SJSA1 (cell line): ENCODE measurements at places on chromosomes 7 and 10. TPM values are rescaled to one million over a fixed set of nuclear protein-coding genes. Genes with fewer than 3 reads are reported as not detected.

GRCh38 chr7:4428526-4428925 is 253.6 kb upstream of the FOXK1 start:
- DNase-seq: no peak

GRCh38 chr10:3625959-3626751 is 158.9 kb downstream of the KLF6 start:
- peak; percentile 74 for DNase-seq

DNA sequence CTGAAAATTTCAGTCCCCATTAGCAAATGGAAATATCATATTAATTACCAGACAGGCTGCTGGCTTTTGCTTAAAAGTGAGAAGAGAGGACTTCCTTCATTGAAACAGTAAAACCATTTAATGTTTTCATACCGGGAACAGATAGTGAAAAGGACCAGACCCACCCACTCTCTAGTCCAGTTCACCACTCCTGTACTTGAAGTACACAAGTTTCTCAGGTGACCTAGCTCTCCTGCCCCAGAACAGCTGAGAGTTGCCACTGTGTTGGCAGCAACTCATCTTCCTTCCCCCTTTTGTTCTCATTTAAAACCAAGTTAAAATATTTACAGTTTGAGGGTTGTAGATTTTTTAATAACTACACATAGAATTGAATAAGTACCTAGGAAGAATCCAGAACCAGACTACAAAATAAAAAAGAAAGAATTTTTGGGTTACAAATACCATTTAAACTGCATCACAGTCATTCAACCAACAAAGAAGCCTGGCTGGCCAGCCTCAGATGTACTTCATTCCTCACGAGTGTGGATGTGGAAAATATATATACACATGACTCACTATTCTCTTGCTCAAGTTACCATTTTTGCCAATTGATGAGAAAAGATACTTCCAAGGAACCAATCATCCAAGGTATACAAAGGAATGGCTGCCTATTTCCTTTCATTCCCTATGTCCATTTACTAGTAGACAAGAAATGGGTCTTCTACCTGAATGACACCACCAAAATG is 68.1 kb downstream of the VPS41 start:
- peak; percentile 42 for DNase-seq

- no peak for DNase-seq
Measured at GRCh38 chr7:44769776-44770294, 21.2 kb downstream of the ZMIZ2 start.

GRCh38 chr10:25047591-25048301 is 31.3 kb downstream of the THNSL1 start:
- DNase-seq: no peak

The DIP2C gene
- 14.0 and 17.5 TPM in 2 replicates for total RNA-seq

- no peak for DNase-seq
Measured at GRCh38 chr7:150465414-150465813, 15.0 kb downstream of the GIMAP8 start.

The PNLIPRP2 gene
- not detected in 2 replicates for total RNA-seq

The HOGA1 gene
- total RNA-seq: 0.21 TPM in 1 of 2 replicates, not detected in the other

DNA sequence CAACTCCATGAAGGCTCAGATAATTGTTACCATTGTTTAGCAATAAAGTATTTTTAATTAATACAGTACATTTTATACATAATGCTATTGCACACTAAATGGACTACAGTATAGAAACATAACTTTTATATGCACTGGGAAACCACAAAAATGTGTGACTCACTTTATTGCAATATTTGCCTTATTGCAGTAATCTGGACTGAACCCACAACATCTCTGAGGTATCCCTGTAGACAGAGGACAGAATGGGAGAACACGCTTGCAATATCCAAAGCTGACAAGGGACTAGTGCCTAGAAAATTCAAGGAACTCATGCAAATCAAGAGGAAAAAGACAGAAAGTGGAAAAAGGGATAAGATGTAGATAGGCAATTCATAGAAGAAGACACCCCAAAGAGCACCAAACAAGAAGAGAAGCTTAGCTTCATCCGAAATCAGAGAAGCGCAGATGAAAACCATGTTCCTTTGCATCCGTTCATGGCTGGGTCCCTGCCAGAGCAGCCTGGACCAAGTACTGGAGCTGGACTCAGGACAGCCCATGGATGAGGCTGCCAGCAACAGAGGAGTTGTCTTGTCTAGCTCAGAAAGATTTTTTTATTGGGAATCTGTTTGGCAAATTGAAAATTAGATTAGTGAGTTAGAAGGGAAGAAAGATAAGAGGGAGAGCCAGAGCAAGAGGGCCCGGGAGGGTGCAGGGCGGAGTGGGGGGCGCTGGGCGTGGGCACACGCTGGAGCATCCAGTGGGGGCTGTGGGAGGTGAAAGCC is 16.0 kb upstream of the GALNTL5 start:
- peak; percentile 50 for DNase-seq

GRCh38 chr7:42869131-42870020 is 42.5 kb downstream of the C7orf25 start:
- DNase-seq: peak; percentile 10

- DNase-seq: no peak
Measured at GRCh38 chr7:53609185-53609584, 573.8 kb downstream of the POM121L12 start.

The CDHR1 gene
- total RNA-seq: 0.03 TPM in 1 of 2 replicates, not detected in the other

DNA sequence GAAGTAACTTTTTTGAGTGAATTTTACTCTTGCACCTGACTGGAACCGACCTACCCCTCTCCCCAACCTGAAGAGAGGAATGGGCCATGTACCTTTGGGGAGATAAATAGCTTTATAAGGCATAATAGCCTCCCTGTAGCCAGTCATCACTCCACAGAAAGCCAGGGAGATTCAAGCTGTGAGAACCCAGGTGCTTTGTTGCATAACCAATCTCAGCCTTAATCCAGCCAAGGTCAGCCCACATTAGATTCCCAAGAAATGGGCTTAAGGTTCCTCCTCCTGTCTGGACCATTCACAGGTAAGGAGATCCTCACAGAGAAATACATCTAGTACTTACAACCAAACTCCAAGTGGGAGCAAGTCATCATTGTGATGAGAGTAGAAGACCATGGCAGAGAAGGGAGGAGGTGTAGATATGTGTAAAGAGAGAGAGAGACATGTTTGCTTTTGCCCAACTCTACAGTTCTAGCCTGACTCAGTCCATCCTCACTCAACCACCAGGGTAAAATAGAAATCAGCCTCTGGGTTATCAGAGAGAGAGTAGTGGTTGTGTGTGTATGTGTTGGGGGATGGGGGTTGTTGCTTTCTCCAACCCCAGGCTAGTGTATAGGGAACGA is 23.6 kb downstream of the SKIDA1 start:
- DNase-seq: no peak

The SPDYE5 gene
- total RNA-seq: not detected in 2 replicates

The TSPAN33 gene
- total RNA-seq: 0.19 and 0.82 TPM in 2 replicates

The MLXIPL gene
- not detected in 2 replicates for total RNA-seq

DNA sequence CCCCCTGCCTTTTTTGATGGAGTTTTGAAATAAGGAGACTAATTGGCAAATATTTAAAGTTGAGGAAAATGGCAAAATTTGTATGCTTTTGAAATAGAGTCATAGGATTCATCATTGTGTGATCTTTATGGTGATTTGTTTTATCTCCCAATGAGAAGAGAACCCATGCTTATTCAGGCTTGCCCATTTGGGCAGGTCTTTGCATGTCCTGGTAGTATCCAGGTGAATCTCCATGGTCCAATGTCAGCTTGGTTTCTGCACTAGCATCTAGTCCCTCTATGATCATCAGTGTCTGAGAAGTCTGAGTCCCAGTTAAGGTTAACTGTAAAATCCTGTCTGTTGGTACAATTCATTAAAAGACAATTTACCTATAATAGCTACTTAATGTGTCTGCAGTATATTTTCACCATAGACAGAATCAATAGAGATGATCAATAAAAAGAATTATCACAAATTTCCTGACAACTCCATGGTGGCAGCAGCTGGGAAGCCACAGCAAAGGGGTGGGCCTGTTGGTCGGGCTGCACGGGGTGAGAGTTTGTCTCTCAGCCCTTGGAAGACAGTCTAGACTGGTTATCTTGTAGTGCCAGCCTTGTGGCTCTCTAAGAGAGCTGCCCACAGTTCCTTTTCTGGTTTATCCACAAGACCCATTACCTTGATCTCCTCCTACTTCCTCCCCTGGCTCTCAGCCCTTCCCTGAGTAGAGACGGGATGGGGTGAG is 22.2 kb upstream of the BMPER start:
- DNase-seq: no peak

- no peak for DNase-seq
Measured at GRCh38 chr7:16071246-16071857, 350.0 kb downstream of the CRPPA start.

DNA sequence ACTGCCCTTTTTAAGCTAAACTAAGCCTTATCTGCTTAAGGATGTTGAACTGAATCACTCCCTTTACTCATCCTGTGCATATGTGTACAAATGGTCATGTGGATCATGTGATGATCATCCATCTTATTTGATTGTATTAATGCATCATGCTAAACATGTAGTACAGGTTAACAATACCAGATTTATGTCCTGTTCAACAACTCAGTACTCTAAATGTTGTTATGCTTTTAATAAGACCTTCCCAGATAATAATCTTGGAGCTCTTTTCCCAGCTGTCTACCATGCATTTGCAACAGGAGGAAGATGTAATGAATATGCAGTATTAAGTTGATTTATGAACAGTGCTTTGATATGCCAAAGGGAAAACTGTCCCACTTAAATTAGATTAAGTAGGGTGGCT is 318.0 kb downstream of the BICC1 start:
- no peak for DNase-seq

GRCh38 chr7:149125189-149125862 is 798 bp downstream of the ZNF425 start:
- no peak for DNase-seq

DNA sequence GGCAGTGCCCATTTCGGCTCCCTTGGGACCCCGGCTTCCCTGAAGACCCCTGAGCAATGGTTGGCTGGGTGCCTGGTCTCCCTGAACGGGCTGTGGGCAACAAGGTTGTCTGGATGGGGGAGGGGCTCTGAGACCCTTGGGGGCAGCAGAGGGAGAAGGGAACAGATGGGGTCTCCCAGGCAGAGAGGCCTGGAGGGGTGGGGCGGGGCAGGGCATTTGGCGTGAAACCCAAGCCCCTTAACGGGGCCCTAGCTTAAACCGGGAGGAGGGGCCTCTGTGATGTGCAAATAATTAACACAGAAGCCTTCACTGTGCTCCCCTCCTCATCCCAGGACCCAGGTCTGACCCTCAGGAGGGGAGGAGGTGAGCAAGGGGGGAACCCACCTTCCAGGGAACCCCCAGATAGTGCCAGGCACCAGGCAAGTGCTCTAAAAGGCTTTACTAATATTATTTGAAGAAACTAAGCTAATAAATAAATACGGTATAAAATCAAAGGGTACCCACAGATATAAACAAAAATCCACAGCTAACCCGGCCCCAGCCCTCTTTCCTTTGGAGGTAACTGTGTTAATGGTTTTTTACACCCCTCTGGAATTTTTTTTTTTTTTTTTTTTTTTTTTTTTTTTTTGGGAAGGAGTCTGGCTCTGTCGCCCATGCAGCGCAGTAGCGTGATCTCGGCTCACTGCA is 170.8 kb downstream of the RNF216 start:
- DNase-seq: no peak

DNA sequence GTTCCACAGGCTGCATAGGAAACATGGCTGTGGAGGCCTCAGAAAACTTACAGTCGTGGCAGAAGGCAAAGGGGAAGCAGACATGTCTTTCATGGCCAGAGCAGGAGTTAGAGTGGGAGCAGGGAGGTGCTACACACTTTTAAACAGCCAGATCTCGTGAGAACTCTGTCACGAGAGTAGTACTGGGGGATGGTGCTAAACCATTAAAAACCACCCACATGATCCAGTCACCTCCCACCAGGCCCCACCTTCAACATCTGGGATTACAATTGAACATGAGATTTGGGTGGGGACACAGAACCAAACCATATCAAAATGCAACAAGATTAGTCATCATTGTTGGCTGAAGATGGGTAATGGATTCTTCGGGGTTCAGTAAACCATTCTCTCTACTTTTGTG is 65.4 kb upstream of the PDCD4 start:
- DNase-seq: no peak

DNA sequence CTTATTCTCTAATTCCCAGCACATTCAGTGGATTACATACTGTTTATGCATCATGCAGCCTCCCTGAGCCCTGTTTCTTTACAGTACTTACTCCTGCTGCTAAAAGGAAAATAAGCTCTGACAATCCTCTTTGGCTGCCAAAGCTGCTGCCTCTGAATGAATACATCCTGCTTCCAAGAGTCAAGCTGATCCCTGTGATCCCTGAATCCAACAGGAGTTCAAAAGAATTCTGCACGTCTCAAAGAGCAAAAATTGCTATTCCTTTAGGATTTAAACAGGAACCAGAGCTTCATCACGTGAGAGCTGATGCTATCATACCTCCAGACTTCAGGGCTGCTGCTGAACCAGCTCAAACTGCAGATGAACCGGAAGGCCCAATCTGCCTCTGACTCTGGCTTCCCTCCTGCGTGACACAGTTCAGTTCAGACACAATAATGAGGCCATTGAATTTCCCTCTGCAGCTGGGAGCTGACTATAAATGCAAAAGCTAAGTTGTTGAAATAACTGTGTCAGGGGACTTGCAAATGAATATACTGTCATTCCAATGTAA is 851.0 kb upstream of the PHF14 start:
- DNase-seq: no peak
